ENCODE measurements at places on chromosomes 5 and 9.
A peak's percentile ranks its signal among the peaks of the same experiment; 100 is the strongest.

- no peak for DNase-seq
Measured at GRCh38 chr9:82989929-82990328, 73.0 kb downstream of the RASEF start.

GRCh38 chr5:52738095-52738506, 49.6 kb upstream of the ITGA1 start:
- DNase-seq: no peak

DNA sequence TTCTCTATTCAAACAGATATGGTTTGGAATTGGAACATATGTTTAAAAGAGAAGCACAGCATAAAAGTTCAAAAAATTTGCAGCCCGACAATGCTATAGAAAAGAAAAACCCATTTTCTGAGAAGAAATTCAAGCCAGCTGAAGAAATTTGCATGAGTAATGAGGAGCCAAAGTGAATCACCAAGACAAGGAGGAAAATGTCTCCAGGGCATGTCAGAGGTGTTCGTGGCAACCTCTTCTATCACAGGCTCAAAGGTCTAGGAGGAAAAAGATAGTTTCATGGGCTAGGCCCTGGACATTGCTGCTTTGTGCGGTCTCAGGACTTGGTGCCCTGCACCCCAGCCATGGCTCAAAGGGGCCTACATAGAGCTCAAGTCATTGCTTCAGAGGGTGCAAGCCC, 134.8 kb upstream of the ADAMTS16 start:
- DNase-seq: no peak

DNA sequence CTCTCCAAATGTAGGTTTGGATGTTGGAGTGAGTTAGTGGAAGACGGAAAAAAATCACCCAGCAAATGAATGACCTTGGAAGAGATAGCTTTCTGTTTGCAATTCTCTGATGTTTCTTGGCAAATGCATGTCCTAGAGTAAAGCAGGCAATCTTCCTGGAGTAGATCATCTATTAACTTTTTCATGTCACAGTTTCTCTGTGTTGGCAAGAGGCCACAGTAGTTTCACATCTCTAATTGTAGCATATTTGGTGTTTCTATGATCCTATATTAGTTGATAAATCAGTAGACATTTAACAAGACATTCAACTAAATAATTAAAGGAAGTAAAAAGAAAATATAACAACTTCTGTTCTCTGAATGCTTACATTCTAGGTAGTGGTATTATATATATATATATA, 138.2 kb upstream of the MINAR2 start:
- DNase-seq: no peak

GRCh38 chr5:167156446-167156845, 1135.0 kb upstream of the WWC1 start:
- no peak for DNase-seq

GRCh38 chr5:67659288-67659687, 462.7 kb upstream of the CD180 start:
- DNase-seq: no peak

- DNase-seq: no peak
Measured at GRCh38 chr5:131212471-131213021, 41.8 kb downstream of the LYRM7 start.

GRCh38 chr5:74717596-74717995, 32.6 kb downstream of the HEXB start:
- no peak for DNase-seq

GRCh38 chr9:81317223-81317622, 372.1 kb downstream of the TLE1 start:
- DNase-seq: no peak

DNA sequence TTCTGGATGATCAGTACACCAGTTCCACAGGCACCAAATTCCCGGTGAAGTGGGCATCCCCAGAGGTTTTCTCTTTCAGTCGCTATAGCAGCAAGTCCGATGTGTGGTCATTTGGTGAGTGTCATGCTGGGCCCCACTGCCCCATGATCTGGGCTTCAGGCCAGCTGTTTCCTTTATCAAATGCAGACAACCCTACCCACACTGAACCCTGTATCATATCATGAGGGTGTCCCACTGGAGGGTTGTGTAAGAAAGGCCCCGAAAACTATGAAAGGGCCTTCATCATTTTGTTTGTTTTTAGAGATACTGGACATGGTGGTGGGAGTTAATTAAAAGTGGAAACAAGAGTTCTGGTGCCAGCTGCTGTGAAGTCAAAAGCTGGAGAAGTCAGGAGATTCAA, 20.0 kb upstream of the CYFIP2 start:
- DNase-seq: no peak

DNA sequence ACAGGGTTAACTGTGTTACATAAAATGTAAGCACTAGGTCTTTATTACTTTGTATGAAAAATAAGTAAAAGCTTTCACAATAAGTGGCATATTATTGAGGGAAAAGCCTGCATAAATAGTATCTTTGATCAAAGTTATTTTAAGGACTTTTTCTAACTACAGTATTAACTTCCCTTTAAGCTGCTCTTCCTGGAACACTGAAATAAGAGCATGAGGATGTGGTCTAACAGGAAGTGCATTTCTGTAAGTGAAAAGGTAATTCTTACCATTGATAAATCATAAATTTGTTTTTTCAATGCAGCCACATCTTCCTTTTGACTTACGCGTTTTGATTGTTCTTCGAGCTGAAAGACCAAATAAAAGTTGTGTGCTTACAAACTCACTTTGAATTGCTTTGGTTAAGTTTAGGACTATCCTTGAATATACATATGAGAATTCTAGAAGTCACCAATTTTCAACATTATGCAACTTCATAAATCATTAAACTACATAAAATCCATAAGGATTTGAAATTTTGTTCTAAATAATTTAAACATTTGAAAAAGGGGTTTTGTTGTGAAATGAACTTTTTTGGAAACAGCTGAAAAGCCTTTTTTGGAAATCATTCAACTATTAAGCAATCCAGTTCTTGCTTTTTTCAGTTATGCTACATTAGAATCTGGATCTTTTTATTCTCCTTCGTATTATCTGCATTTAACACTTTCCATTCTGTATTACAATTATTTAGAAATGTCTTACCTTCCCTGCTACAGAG, 50.6 kb downstream of the RASEF start:
- DNase-seq: no peak

- DNase-seq: no peak
Measured at GRCh38 chr5:7897014-7897600, 28.2 kb downstream of the MTRR start.

DNA sequence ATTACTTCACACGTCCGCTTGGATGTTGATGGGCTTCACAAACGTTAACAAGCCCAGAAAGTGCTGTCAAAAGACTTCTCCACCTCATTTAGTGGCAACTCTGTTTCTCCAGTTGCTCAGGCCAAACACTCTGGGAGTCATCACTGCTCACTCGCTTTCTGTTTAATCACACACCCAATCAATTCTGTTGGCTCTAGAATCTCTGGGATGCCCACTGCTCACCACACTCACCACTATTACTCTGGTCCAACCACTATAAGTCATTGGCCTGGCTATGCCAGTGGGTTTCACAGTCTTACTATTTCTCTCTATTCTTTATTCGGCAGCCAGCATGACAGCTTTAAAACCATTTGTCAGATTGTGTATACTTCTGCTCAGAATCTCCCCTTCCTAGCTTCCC, 163.5 kb downstream of the KDM4C start:
- DNase-seq: no peak

GRCh38 chr9:127974769-127975261, 6.0 kb downstream of the EEIG1 start:
- DNase-seq: no peak

DNA sequence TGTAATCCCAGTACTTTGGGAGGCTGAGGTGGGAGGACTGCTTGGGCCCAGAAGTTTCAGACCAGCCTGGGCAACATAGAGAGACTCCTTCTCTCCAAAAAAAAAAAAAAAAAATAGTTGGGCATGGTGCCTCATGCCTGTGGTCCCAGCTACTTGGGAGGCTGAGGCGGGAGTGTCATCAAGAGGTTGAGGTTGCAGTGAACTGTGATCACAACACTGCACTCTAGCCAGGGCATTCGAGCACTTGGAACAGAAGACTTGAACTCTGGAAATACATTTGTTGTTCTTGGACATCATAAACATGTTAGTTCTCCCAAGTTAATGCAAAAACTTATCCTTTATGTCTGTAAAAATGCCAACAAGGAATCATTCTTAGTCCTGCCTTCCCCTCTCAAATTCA, 29.6 kb downstream of the EHMT1 start:
- DNase-seq: no peak

DNA sequence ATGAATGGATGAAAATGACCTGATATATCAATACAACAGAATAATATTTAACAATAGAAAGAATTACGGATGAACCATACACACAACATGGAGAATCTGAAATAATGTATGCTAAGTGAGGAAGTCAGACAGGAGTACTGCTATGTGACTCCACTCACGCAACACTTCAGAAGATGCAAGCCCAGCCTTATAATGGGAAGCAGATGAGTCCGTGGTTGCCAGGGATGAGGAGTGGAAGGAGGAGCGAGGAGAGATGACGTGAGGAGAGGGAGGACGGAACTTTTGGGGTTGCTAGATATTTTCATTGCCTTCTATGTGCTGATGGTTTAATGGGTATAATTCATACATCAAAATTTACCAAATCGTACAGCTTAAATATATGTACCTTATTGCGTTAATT, 55.4 kb upstream of the ERCC6L2 start:
- DNase-seq: no peak

- no peak for DNase-seq
Measured at GRCh38 chr5:142421621-142422397, 97.0 kb upstream of the SPRY4 start.

DNA sequence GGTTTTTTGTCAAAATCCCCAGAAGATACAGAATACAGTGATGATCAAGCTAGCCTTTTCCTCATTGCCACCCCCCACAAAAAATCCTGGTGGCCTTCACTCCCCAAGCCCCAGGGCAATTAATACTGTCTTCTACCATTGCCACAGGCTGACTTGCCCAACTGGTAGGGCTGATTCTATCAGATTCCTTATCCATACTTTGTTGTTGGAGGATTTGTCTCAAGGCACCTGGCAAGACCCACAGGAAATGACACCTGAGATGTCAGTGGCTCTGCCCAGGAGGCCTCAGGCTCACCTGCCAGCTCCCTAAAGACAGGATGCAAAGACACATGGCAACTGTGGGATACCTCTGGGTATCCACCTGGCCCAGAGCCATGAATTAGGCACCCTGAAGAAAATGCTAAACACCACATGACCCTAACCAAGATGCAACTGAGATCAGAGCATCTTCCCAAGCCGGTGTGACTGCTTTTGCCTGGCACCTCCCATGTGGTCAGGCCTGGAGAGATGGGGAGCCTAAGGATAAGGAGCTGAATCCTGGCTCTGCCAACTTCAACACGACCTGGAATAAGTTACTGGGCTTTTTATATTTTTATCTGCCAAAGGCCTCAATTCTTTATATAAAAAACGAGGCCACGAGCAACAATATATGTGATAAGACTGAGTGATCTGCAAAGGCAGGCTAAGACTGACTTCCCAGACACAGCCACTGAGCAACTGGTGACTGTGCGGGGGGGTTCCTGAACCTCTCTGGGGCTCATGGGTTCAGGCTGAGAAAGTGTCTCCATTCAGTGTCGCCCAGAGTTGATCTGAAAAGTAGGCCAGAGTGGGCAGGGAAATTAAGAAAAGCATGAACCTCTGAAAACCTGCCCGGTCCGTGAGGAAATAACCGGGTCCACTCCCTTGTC, 944 bp downstream of the ATOX1 start:
- DNase-seq: peak; percentile 35
